ENCODE measurements at places on chromosomes 4 and X.

GRCh38 chrX:20414066-20414465, 147.4 kb upstream of the RPS6KA3 start:
- no peak for DNase-seq

DNA sequence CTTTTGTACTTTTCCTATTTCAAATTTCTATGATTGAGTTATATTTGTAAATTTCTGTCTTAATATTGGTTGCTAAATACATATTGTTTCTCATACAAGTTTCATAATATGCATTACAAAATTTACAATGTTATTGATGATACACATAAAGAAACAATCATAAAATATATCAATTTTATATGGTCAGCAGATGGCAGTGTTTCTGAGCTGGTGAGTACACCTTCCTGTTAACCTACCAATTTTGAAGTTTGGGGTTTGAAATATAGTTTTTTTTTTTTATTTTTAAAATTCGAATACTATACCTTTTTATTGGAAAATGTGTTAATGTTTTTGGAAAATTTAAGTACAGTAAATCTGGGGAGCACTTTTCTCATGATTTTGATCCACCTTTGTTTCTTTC, 1953.1 kb upstream of the ADGRL3 start:
- no peak for DNase-seq

- no peak for DNase-seq
Observed at GRCh38 chr4:99190336-99190735, 28.7 kb downstream of the ADH6 start.

GRCh38 chr4:143502231-143502630, 11.3 kb upstream of the SMARCA5 start:
- DNase-seq, result no peak

DNA sequence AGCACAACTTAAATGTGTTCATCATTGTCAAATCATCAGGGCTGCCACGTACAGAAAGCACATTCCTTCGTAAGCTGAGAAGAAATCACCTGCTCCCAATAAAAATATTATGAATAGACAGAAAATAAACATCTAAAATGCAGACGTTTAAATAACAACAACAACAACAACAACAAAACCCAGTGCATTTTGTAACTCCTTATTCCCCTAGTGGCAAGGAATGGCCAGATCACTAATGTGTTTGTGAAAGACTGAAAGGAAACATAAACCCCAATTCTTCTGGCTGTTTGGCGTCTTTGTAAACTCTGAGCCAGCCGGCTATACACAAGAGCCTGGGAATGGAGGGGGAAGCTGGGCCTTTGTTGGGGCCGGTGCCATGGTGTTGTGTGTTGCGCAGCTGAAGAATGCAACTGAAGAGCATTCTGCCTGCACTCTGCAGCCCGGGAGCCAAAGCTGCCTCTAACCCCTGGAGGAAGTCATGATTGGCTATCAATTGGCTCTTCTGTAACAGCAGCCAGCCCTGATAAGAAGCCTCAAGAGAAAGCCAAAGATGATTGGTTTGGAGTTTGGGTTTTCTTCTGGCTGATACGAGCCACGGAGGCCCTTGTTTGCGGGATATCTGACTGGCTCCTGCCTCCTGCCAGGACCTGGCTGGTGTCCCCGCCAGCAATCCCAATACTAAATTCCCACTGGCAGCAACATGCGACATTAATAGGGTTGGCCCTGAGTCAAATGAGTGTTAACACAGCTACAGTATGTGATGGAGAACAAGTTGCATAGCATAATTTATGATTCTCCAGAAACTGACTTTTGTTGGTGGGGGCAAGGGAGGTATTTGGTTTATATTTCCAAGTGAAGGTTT, 89.7 kb upstream of the TFDP3 start:
- DNase-seq, result no peak

- no peak for DNase-seq
Observed at GRCh38 chr4:98786866-98787265, 128.5 kb upstream of the TSPAN5 start.

- no peak for DNase-seq
Observed at GRCh38 chrX:40041915-40042314, 55.8 kb downstream of the BCOR start.

DNA sequence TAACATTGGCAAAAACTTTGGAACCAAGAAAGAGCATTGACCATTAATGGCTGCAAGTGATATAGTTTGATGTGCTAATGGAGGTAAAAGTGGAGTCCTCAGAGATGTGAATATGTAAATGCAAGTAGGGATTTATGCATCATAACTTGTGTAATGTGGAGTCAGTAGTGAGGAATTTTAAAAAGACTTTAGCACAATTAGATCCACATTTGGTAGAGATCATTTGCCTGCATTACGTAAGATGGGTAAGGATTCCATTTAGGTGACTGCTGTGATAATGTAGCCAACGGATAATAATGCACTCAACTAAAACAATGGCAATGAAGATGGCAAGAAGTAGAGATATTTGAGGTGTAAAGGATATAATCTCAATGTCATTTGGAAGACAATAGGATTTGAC, 1128.4 kb downstream of the ADGRL3 start:
- no peak for DNase-seq

GRCh38 chr4:147822128-147822527, 90.2 kb downstream of the ARHGAP10 start:
- DNase-seq, result no peak

Data from renal pelvis (tissue), 12 donors.